ENCODE measurements at places on chromosomes 3 and 15.

DNA sequence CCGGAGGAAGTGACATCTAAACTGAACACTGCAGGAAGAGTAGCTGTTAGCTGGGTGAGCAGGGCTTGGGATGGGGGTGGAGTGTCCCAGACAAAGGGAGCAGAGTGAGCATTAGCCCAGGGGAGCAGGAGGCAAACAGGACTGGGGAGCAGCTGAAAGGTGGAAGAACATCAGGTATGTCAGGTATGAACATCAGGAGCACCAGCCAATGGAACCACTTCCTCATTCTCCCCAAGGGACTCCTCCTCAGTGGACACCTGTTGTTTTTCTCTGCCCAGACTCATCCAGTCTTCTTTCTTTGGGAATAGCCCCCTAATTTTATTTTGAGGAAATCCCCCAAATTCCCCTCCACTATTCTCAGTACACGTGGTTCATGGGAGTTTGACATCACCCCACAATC lies 107.7 kb upstream of the RAD18 start:
- no peak for DNase-seq

DNA sequence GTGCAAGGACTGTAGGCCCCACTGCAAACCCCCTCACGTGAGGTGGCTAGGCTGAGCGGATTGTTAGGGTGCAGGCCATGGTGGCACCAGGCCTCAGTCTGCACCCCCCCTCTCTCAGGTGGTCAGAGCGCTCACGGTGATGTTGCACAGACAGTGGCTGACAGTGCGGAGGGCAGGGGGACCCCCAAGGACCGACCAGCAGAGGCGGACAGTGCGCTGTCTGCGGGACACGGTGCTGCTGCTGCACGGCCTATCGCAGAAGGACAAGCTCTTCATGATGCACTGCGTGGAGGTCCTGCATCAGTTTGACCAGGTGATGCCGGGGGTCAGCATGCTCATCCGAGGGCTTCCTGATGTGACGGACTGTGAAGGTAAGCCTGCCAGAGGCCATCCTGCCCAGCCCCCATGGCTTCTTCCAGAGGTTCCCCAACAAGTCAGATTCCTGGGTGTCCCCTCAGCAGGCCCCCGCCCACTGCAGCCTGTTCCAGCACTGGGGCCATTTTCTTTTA lies 18.2 kb downstream of the ATRIP start:
- DNase-seq = no peak

DNA sequence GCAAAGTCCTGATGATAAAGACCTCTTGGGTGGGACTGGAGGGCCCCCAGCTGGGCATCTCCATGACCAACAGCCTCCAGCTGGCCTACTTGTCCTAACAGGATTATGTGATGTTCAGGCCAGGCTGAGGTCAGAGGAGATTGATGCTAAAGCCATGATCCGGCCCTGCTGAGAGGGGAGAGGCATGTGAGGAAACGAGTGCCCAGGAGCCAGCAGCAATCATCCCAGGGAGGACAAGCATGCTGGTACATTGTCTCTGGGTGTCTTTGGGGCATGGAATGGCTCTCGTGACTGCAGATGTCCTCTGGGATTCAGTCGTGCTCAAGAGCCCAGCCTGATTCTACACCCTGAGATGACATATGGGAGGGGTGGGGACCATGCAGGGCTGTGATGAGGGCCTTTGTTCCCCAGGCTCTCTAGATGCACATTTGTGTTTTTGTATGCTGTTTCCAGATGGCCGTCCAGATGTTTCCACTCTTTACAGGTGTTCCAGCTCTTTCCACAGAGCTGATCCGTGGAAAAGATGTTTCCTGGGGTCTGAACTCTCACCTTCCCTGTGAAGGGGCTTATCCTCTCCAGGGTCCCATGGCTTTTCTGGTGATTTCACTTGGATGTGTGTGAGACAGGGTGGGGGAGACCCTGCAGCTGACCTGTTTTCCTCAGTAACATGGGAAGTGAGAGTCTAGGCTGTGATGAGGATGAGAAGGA lies 20.2 kb downstream of the SLC24A1 start:
- DNase-seq = no peak

DNA sequence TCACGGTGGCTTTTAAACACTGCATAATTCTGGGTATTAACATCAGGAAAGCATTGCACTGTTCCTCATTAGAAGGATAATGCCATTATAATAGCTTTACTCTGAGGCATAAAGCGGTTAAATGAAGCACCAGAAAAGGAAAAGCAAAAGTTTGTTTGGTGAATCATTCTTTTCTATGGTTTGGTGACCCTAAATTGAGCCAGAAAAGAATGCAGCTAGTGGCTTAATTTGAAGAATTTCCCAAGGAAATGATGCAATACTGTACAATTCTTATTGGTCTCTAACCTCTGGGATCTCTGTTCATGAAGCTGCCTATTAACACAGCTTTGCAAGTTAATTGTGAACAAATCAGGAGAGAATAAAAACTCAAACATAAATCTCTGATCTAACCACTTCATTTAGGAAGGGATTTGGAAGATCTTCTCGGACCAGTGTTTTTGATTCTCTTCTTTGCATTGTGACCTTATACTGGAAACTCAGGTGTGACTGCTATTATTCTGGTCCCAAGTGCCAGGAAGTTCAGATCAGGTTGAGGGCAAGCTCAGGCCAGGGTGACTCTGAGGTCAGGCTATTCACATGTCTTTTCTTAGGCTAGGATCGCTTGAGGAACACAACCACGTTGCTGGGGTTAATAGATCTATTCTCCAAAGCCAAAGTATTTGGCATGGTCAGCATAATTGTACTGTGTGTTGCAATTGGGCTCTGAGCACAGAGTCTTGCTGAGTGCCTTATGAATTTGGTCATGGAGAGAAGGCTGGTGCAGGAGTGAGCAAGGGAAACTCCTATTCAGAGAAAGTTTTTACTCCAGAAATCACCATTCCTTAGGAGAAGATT lies 11.3 kb upstream of the DLG1 start:
- DNase-seq = no peak

DNA sequence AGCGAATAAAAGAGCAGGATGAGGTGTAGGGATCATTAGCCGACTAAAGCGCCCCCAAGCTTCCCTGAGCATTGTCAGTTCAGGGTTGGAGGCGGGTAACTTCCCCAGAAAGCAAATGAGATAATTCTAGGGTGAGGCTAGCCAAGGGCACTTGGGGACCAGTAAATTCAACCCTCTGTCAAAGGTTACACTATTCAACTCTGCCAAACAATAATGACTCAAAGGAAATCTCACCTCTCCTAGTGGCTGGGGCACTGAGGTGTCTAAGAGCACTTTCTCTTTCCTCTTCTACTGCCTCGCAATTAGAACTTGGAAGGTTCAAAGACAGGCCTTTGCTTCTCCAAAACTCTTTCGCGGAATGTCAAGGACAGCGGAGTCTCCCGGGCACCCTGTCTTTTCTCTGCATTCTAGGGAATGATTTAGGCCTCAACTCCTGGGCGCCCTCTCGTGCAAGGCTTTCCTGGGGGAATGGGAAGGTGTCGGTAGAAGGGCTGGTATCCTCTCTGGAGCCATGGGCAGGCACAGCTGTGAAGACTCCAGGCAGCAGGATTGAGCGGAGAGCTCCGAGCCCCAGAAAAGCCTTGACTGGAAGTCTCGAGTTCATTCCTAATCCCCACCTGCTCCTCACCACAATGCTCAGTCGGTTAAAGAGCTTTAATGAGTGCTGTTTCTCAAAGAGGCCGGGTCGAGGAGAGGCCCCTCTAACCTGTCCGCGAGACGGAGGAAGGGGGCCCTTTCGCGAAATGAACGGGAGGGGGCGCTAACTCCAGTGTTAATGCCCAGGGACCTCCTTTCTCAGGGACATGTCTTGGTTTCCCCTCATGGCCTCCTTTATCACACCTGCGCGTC lies 21.9 kb downstream of the ZIC4 start:
- DNase-seq = no peak

- no peak for DNase-seq
Measured at GRCh38 chr15:63950911-63951481, 95.3 kb downstream of the DAPK2 start.

- no peak for DNase-seq
Measured at GRCh38 chr3:39241561-39241960, 38.3 kb downstream of the CX3CR1 start.

DNA sequence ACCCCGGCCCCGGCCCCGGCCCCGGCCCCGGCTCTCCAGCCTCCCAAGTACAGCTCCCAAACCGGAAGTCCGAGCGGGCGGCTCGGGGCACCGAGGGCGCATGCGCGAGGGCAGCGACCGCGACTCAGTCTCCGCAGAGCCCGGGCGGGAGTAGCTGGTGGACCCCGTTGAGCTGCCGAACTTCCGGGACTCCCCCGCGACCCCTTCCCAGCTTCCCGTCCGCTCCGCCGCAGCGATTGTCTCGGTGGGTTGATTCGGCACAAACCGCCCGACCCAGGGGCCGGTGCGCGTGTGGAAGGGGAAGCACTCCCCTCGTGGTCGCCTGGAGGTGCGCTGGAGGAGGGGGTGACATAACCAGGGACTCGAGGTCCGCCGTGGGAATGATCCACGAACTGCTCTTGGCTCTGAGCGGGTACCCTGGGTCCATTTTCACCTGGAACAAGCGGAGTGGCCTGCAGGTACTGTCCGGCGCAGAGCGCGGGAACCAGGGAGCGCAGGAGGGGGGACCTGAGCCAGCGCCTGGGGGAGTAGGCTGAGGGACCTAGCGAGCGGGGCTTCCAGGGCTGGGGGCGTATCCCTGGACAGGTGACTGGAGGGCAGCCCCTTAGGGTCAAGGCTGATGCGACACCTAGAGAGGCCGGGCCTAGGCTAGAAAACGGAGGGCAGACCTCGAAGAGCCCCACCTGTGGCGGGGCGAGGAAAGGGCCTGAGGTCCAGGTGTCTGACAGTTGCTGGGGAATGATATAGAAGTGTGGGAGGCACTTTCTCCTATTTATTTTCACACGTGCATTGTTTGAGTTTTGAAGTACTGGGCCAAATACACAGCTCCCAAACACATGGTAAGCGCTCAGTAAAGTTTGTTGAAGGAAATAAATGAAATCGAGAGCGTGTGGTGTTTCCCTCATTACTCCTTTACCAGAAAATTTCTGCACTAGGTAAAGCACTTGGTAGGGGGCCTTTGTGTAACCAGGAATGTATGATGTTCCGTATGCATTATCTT lies at the start of the genes TUBGCP4 and ZSCAN29:
TSS of gene TUBGCP4 (plus strand) at position 127 of the 1,000 bp plus-strand sequence. CDS start at position 381, 254 bp downstream.
TSS of gene ZSCAN29 (minus strand) at position 69 of the 1,000 bp plus-strand sequence. CDS start 1,130 bp downstream, outside the sequence.
- peak; percentile 90 for DNase-seq

DNA sequence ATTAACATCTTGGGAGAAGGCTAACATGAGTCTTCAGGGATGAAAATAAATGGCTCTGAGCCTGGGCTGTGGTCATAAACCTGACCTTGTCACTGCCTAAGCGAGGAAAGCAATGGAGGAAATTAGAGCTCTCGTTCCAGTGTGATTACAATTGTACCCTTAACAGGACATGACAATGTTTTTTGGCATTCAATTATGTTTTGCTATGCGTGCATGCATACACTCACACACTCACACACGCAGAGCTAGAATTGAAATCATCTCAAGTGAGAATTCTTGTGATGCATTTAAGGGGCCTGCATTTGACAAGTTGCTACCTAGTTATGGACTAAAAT lies 24.1 kb downstream of the ZNF80 start:
- no peak for DNase-seq

DNA sequence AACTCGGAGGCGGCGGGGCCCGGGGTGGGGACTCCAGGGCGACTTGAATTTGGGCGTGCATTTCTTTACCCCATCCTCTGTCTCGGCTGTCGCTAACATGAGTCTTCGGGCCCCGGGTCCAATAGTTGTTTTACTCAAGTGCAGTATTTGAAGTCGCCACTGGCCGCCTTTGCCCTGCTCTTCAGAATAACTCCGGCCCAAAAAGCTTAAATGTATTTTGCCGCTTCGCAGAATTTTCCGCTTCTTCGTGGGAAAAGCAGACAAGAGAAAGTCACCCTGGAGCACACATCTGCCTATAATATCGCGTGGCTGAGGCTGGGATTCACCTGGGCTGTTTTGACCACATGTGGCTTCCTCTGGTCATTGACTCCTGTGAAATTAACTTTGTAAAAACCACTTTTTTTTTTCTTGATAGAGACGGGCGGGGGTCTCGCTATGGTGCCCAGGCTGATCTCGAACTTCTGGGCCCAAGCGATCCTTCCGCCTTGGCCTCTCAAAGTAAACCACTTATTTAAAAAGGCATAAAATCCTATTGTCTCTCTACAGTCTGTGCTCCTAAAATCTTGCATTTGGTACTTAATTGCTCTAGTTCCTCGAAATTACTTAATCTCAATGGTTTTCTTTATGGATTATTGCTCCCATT lies 676 bp downstream of the CNOT10 start:
- DNase-seq = no peak

DNA sequence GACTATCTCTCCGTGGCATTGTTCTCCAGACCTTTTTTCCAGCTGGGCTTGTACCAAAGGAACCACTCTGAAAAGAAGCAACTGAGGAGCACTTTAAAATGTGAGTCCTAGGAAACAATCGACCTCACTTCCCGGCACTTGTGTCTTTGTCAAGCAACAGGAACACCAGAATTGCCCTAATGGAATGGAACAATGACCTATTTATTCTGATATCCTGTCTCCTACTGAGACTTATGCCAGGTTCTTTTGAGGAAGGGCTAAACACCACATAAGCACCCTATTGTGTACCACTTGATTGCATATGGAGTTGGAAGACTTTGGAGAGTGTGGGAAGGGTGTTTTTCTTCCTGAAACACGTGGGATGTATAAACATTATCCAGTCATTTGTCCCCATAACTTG lies 56.8 kb upstream of the TGFBR2 start:
- no peak for DNase-seq

DNA sequence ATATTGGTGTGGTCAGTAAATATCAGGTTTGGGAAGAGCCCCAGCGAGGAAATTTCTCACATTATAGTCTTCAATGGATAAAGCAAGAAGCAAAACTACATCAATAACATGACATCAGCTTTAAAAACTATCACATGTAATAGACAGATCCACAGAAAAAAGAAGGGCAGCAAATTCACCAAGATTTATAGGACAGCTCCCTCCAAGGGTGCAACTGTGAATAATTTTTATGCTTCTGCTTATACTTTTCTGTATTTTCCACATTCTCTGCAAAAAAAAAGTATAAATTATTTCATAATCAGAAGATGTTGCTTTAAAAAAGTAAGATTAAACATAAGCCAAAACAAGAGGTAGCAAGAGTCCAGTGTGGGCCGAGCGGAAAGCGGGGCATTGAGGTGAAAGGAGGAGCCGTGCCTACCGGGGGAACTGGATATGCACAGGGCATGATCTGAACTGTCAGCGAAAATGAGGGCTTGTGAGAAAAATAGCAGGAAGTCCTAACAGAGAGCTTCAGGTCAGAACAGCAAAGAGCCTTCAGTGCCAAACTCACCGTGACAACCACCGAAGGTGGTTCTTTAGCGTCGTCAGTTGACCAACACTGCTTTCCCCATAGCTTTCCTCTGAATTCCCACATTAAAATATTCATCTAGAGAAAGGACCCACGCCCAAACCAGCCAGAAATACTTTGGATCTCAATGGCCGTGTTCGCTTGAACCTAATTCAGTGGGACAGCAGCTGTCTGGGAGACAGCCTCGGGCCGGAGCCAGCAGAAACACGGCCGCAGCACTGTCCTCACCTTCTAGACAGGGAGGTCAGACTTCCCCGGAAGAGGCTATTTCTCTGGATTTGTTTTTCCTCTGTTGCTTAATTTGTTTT lies 59.8 kb downstream of the FAM174B start:
- no peak for DNase-seq

DNA sequence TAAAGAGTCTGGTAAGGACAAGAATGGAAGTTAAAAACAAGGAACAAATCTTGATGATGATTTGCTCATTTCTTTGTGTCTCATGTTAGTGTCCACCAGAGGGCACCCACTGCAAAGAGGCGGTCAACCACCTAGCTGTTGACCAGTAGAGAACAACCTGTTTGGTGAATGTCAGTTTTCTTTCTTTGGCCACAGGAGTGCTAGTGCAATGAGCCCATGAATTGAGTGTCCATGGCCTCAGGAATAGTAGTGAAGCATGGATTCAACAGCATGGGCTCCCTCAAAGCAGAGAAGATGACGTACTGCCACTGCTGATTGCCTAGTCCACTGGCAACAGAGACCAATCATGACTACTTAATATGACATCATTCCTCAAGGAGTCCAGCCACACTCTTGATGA lies 10.7 kb upstream of the CNTN6 start:
- DNase-seq = peak; percentile 2
